ENCODE measurements at places on chromosomes 12 and 14.
A peak's percentile ranks its signal among the peaks of the same experiment; 100 is the strongest.

GRCh38 chr14:104665657-104666522 lies 23.5 kb upstream of the INF2 start:
- no peak for DNase-seq

DNA sequence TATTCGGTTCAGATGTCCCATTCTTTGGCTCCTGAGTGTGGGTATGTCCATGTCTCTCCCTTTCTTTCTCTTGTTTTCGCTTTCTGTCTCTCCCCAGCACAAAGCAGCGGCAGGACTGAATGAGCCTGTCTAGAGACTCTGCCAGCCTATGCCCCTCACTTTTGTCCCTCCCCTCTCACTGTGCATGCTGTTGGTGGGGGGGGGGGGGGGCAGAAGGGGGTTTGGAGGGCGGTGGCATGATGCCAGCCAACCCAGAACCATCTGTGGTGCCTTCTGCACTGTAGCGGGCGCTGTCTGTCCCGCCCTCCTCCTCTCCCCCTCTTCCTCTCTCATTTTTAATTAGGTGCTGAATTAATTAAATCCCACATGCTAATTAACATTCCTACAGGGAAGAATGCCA lies 17.7 kb downstream of the NGDN start:
- DNase-seq: no peak

DNA sequence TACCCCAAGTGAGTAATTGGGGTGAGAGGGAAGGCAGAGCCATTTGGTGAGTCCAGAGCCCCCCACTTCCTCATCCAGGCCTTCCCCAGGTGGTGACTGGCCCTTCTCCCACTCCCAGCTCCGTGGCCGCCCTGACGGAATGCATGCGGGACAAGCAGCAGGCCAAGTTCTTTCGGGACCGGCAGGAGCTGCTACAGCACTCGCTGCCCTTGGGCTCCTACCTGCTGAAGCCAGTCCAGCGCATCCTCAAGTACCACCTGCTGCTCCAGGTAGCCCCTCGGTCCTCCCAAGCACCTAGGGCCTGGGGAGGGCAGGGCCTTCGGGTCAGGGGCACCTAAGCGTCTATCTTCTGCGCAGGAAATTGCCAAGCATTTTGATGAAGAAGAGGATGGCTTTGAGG lies 26.5 kb downstream of the PLEKHG3 start:
- DNase-seq: no peak

DNA sequence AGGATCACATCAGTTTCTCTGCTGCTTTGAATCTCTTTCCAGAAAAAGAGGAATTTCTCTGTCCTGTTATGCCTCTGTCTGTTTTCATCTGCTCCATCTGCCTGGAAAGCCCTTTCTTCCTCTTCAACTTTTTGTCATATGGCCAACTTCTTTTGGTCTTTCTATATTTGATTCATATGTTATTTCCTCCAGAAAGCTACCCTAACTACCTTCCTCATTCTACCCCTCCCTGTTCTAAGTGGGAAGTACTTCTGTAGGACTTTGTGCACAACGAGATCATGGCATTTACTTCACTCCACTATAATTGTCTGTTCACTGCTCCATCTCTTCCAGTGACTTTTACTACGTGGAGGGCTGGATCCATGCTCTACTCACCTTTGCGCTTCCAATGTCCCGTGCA lies 5.9 kb downstream of the CLEC4D start:
- no peak for DNase-seq

DNA sequence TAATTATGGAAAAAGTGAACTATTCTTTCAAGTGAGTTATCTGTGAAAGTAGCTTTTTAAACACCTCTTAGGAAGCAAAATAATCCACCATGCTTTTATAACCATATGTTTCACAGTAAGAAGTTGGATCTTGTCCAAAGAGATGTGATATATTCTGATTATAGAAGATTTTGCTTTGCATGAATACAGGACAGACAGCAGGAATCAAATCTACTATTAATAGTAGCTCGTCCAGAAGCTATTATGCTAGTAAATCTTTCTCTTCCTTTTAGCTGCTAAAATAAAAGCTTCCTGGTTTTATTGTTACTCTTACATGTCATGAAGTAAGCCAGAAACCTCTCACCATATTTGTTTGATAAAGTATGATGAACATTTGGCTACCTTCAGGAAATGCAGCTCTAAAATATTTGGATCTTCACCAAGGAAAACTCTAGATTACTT lies 257.0 kb downstream of the IPO8 start:
- DNase-seq: no peak

- no peak for DNase-seq
These were observed 193.9 kb downstream of the GPHN start for GRCh38 chr14:66701813-66702212.

DNA sequence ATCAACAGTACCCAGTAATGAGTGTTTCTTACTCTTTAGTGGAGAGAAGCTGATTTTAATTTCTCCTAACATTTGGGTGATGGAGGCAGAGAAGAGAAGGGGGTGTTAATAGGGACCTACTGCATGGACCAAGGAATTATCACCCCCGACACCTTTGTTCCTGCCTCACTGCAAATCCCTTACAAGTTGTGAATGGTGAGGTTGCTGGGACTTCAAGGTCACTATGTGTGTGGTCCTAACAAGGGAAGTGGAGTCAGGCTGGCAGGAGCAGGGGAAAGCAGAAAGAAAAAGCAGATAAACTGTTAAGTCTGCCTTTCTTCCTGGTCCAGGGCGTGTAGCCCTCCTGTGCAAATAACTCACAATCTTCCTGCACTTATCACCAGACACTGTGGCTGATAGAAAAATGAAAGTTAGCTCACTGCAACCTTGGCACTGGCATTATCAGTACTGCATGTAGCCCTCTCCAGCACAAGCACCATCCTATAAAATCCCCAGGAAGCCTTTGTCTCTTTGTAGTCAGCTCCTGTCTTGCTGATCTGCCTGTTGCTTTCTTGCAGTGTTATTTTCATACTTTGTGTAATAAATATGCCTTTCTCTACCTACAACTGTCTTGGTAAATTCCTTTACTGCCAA lies 112.3 kb upstream of the DNM1L start:
- no peak for DNase-seq

DNA sequence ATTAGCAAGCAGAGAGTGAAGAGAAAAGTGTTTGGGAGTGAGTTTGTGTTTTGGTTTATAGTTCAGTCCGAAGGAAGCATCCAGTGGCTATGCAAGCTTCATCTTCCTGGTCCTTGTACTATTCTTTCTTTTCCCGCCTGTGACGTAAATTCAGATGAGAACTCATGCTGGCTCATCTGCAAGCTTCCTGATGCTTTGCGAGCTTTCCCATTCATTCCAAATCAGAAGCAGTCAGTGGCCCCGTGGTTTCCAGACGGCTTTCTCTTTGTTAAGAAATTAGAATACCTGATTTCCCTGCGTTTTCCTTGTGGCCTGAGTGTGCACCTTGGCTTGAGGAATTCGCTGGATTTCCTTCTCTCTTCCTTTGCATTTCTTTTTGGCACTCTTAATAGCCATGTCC lies 89.5 kb downstream of the TESC start:
- no peak for DNase-seq

GRCh38 chr12:132566516-132567131 lies 43.8 kb downstream of the LRCOL1 start:
- no peak for DNase-seq

DNA sequence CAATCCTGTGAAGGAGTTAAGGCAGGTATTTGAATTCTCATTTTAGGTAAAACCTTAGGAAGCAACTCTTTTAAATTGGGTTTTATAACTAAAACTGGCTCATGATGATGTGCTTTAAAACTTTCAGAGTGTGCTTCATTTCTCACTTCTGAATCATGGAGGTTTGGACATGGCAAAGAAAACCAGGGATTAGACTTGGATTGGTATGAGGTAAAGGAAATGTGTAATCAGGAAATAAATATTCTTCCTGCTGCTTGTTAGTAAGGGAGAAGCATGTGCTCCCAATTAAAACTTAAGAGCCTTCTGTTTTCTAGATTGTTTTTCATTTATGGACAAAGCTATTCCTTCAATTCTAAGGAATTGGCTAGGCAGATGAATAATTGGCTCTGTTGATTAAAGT lies 57.4 kb downstream of the FBXO33 start:
- DNase-seq: no peak

DNA sequence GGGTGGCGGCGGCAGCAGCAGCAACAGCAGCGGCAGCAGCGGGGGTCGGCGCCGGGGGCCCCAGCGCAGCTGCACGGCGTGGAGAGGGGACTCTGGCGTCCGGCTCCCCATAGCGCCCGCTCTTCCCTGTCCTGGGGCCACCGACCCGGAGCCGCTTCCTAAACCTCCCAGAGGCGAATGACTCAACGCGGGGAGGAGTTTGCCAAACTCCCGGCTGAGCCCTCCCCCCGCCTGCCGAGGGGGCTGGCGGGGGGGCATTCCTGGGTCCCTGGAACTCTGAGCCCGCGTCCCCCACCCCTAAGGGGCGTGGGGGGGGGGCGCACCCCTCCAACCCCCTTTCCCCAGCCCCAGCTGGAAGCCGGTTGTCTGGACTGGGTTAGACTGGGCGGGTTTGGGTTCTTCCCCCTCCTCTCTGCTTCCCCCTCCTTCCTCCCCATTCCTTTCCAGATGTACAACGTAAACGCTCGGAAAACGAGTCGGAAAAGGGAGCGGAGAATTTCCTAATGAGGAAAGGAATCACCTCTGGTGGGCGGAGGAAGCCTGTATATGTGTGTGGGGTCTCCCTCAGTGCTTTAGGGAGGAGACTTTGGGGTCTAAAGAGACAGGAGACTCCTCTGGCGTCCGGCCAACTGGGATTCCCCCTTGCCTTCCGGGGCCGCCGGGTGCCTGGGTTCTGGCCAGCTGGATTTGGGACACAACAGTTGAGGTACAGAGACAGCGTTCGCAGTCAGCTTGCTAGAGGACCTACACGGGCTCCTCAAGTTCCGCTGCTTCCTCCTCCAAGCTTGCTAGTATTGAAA lies at the start of gene ITGA5:
ITGA5 (minus strand) TSS at position 179 of the 800 bp plus-strand sequence; CDS start at position 111, 68 bp downstream.
- peak; percentile 80 for DNase-seq

DNA sequence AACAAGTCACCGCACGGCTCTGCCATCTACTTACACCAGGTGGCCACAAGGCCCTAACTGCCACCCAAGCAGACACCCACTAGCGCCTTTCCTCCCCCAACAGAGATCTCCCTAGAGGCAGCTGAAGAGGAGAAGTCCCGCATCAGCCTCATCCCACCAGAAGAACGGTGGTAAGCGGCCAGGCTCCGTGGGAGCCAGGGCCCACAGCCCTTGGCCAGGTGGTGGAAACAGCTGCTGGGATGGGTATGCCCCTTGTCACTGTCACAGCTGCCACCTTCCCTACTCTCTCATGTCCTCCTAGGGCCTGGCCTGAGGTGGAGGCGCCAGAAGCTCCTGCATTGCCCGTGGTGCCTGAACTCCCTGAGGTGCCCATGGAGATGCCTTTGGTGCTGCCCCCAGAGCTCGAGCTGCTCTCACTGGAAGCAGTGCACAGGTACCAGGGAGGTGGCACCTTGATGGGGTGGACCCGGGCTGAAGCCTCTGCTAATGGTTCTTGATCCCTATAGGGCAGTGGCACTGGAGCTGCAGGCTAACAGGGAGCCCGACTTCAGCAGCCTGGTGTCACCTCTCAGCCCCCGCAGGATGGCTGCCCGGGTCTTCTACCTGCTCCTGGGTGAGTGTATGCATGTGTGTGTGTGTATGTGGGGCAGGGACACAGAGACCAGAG lies 7.5 kb downstream of the REC8 start:
- DNase-seq: no peak

- no peak for DNase-seq
These were observed 35.7 kb downstream of the HIGD1C start for GRCh38 chr12:50988051-50988450.

DNA sequence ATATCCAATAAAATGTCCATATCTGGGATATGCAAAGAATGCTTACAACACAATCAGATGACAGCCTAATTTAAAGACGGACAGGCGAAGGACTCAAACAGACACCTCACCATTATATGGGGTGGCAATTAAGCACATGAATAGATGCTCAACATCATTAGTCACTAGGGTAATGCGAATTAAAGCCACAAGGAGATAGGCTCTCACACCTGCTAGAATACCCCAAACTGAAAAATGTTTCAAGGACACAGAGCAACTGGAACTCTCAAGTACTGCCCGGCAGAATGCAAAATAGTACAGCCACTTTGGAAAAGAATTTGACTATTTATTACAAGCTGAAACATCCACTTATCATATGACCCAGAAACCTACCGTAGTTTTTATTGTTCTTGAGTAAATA lies 42.9 kb downstream of the FERMT2 start:
- DNase-seq: no peak

- DNase-seq: no peak
These were observed 63.8 kb downstream of the TNFAIP2 start for GRCh38 chr14:103186909-103187586.

DNA sequence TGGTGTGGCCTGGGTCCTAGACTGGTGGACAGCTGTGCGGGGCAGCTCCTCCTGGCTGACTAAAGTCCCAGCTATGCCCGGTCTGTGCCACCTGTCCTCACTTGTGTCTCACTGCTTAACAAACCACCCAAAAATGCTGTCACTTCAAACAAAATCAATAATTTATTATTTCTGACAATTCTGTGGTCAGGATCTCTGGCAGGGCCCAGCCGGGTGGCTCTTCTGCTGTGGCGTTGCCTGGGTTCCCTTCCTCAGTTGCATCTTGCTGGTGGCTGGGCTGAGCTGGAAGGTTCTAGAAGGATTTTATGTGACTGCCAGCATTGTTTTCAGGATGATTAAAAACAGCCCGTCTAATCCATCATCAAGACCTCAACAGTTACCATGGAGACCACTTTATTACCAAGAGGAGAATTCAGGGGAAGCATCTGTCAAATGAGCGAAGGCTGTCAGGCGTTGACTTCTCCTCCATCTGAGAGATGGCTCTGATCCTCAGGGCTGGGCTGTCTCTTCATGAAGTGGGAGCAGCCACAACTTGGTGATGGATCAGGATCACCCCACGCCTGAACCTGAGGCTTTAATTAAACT lies 280.6 kb upstream of the SFSWAP start:
- no peak for DNase-seq

- peak; percentile 30 for DNase-seq
These were observed 157.6 kb downstream of the AACS start for GRCh38 chr12:125222876-125223275.

DNA sequence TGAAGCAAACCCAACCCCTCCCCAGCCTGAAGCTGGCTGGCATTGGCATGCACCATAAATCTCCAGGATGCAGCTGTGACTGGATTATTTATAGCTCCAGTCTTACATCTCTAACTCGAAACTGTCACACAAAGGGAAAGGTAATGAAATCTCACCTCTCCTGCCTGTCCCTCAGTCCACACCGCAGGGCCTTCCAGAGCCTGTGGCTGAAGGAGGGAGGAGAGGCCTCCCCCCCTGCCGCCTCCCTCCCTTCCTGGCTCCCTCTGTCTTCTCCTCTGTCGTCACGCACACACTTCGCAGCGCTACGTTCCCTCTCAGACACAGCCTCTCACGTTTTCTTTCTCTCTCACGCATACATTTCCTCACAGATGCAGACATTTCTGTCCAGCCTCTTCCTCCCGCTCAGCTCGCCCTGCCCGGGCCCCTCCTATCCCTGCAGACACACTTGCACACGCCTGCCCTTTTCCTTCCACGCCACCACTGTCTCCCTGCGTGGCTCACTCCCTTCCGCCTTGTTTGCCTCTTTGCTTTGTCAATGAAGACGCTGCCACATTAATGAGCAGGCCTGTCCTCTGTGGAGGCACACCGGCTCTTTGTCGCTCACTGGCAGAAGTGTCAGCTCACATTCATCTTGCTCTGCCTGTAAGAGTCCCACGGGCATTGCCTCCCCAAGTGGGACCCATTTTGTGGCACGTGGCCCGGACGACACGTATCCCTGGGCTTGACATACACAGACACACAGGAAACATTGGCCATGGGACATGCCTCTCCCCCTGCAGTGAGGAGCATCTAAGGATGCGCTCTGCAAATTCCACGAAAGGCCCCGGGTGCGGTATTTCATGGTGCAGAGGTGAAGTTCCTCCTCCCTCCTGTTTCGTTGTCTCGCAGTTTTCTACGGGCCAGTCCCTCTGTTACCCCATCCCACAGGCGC lies 27.9 kb downstream of the IRF2BPL start:
- no peak for DNase-seq

GRCh38 chr14:30874999-30875787 lies 834 bp downstream of the COCH start:
- DNase-seq: peak; percentile 34
